IPS-NIHi11 (cell line): ENCODE measurements at places on chromosomes 6 and 20.

GRCh38 chr6:165679326-165679725 is 16.3 kb upstream of the PDE10A start:
- DNase-seq: no peak

DNA sequence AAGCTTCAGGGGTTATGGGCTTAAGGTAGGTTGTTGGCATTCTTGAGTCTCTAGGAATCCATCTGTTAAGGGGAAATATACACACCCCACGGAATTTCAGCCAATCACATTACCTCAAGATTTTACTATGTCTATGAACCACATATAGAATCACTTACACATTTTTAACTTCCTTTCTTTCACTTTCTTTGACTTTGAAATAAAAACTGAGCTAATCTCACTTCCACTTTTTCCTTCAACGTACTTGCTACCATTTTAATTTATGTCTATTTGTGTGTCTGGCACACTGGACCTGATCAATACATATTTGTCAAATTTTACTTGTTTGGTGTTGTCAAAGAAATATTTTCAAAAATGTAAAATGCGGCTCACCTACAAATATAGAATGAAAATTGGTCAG is 545.4 kb upstream of the JAG1 start:
- DNase-seq: no peak

DNA sequence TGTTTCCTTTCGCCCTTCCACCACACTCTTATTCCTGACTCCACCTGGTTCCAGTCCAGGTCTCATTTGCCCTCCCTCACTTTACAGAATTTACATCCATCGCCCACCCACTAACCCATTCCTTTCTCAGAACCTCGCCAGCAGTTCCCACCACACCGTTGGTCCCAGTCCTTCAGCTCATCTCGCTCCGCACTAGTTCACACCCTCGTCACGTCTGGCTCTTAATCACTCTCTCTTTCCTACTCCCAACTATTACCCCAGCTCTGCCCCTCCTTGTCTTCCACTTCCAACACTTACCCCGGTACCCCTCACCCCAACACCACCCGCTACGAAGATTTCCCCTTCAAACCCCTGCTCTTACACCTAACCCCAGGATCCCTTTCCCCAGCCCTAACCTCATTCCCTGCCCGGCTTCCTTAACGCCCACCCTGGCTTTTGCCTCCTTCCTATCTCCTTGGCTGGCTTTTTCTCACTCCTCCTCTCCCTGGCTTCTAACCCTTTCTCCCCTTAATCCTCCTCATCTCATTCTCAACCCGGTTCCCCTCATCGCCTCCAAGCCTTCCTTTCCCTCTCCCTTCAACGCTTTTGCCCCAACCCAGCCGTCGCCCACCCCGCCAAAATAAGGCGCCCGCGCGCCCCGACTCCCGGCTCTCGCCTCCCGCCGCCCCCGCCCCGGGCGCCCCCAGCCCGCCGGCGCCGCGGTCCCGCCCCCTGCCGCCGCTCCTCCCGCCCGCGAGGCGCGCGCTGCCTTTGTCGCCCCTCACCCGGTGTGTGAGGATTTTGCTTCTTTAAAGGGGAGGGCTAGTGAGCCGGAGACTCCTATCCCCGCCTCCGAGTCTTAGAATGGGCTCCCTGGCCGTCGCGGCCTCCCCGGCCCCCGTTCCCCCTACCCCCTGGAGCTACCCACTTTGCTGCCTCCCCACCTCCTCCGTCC is 542 bp downstream of the USP49 start:
- DNase-seq: no peak

DNA sequence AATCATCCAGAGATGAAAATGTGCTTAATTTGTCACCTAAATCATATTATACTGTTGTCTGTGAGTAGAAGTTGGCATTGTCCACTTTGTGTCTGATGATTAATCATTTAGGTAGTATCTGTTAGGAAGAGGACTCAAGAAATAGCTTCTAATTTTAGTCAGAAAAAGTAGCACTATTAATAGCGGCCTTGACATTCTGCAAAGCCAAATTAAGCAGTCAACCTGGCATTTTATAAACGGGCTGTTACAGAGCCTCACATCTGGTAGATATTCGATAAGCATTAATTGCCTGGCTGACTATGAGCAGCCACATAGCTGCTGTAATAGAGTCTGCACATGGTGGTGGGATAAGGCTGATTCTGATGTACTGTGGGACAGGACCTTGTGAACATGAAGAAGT is 99.5 kb downstream of the KLHL32 start:
- no peak for DNase-seq

- DNase-seq: no peak
Measured at GRCh38 chr6:128352366-128352765, 168.0 kb downstream of the PTPRK start.

DNA sequence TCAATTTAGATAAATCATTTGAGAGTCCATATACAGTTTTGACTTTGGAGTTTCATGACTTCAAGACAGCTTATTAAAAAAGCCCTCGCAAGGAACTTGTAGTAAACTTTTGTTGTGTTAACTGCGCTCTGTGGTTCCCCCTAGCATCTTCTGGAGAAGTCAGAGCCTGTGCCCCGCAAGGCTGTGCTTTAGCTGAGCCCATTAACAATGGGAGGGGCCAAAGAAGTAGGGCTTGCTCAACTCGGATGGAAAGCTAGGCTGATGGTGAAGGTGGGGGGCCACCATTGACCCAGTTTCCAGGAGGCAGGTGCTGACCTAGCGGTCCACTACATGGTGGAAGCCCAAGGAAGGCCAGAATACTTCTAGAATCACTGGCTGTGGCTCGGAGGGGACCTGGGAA is 29.3 kb upstream of the OVOL2 start:
- peak; percentile 44 for DNase-seq

- DNase-seq: no peak
Measured at GRCh38 chr6:30683980-30684338, 2.5 kb downstream of the PPP1R18 start.

DNA sequence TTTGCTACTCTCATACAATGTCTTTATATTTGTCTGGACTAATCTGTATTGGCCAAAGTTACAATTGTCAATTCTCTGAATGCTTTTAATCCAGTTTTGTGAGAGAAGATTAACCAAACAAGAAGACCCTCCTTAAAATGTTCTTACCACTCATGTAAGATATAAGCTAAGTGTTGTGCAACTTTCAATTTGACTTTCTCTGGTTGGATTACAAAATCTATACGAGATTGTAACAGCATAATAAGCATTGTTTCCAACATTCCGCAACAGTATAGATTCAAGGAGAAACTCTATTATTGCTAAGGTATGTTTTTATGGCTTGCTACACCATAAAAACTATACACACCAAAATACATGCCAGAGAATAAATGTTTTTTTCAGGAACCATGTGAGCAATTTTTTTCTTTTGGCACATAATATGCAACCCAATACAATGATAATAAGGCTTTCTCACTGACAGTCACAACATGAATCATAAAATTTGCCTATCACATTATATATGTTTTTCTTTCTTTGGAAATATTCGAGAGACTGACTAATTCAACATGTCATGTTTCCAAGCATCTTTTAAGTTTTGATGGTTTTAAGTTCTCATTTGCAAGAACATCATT is 12.2 kb upstream of the TRPC4AP start:
- DNase-seq: no peak

GRCh38 chr6:8670792-8671191 is 235.4 kb upstream of the SLC35B3 start:
- no peak for DNase-seq

GRCh38 chr20:62232194-62232593 is 6.1 kb upstream of the OSBPL2 start:
- no peak for DNase-seq

GRCh38 chr6:170080169-170080827 is 210.6 kb downstream of the DLL1 start:
- DNase-seq: peak; percentile 7

DNA sequence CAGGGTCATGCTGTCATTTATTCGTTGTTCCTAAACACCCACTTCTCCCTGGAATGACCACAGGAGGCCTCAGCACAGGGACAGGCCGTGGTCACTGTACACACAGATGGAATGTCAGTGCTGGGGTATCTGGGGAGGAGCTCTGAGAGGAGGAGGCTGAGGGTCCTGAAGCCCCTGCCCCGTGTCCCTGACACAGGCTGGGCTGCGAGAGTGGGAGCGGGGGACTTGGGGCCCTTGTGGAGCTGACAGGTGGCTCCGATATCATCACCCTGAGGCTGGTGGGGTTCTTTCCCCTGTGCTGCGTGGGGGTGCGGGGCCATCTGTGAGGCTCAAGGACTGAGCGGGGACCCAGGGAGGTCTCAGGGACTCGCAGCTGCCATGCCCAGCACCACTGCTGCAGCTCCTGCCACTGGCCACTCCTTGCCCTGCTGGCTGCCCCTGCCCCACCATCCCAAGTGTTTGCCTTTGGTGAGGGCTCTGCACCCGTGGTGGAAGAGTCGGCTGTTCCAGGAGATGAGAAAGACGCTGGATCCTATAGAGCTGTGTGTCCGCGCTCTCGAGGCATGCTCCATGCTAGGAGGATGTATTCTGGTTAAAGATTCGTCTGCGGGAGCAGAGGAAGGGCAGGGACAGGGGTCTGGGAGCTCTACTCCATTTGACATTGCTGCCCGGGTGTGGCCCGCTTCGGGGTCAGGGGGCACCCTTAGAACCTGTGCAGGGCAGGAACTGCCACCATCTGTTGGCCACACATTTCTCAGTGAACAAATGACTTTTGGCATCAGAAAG is 18.9 kb downstream of the NPEPL1 start:
- no peak for DNase-seq

DNA sequence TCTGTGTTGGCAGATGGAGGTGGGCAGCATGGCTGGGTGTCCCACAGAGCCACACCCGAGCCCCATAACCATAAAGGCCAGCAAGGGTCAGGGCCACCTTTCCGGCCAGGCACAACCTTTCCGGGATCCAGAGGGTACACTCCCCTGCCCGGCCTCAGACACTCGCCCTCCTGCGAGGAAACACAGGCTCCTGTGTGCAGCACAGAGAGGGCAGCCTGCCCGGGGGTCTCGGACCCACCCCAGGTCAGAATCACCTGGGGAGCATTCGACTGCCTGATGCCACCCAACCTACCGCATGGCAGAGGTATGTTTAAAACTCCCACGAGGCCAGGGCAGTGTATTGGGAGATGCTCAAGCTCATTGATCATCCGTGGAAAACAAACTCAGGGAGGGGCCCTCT is 260.3 kb downstream of the TAF4 start:
- DNase-seq: no peak

DNA sequence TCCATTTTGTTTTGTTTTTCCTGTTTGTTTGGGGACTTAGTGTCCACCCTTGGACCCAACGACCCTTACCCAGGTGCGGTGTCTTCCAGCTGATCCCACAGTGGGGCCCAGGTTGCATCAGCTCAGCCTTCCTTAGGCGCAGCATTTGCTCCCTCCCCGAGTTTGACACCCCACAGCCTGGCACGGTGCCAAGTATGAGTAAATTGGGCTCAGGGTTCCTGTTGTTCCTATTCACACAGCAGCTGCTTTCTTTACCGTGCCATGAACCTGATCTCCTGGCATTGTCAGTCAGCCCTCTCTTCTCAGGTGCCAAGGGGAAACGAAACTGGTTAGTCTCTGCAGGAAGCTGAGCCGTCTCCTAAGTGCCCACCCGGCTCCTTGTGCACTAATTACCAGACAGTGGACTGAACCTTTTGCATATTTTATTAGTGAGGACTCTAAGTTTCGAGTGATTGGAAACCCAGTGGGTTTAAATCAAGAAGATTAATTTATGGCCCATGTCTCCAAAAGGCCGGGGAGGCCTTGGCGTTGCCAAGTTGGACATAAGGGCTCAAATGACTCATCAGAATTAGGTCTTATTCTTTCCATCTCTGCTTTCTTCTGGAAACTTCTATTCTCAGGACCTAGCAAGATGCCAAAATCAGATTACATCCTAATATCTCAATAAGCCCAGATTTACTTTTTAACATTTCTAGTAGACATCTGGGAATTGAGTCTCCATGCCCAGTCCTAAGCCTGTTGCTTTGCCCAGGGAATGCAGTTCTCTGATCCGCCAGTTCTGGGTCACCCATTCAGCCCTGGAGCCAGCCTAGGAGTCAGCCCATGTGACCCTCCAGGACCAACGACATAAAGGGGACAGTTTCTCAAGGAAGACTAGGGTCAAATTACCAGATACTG is 68.8 kb downstream of the TSHZ2 start:
- DNase-seq: no peak

DNA sequence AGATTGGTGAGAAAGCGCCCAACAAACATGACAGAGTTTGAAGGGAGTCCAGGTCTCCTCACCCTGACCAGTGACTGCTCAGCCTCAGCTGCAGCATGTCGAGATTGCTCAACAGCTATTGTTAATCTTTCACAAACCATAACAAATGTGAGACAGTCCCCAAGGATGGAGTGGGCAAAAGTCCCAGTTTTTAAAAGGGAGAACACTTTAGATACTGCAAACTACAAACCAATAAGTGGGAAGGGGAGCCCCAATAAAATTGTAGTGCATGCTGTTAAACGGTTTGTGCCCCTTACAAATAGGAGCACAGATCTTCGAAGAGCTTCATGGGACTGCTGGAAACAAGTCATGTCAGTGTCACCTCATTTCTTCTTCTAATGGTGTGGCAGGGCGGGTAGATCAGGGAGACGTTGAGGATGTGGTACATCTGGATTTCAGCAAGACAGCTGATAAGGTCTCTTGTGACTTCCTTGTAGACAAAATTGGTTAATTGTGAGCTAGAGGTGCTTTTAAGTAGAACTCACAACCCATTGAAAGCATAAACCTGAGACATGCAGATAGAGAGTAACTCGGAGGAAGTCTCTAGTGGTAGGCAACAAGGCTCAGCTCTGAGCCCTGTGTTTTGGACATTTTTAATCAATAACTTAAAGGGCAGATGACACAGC is 134.0 kb upstream of the ARMC2 start:
- no peak for DNase-seq

- DNase-seq: no peak
Measured at GRCh38 chr20:62665153-62665754, 23.0 kb downstream of the SLCO4A1 start.

DNA sequence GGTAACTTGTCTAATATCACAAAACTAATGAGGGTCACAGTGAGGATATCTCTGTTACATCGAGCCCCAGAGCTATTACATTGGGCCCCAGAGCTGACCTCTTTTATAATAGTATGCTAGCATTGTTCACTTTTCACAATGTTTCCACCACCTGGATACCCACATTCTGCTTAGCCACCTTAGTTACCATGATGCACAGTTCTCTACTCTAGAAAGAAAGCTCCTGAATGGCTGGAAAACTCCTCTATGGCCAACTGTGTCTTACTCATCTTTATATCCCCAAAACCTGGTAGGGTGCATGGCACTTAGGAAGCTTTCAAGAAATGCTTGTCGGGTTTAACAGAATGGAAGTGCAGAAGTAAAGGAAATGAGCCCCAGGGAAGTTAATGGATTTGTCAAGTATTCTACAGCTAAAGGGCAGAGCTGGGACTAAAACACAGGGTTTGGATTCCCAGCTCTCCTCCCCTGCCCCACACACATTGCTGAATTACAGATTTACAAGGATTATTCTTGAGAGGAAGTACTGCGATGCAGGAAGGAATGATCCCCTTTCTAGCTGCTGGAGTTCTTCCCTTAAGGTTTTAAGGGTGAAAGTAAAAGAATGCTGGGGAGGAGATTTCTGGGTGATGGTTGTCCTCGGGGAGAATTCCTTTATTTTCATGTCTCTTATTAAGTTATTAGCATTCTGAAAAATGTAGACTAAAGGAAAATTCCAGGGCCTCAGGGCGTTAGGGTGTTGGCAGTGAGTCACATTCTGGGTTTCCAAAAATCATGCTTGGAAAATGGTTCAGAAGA is 16.1 kb upstream of the HINT3 start:
- no peak for DNase-seq
